ENCODE measurements at places on chromosomes 1 and 21.

GRCh38 chr1:101497881-101498559 is 261.2 kb downstream of the S1PR1 start:
- no peak for DNase-seq
- no peaks in the 10 kb centered on the region for H3K4me1 ChIP-seq
- peaks cover 2% of the 10 kb centered on the region for H3K27me3 ChIP-seq
- no peak overlapping the region for H3K4me3 ChIP-seq
- no peak overlapping the region for H3K27ac ChIP-seq

DNA sequence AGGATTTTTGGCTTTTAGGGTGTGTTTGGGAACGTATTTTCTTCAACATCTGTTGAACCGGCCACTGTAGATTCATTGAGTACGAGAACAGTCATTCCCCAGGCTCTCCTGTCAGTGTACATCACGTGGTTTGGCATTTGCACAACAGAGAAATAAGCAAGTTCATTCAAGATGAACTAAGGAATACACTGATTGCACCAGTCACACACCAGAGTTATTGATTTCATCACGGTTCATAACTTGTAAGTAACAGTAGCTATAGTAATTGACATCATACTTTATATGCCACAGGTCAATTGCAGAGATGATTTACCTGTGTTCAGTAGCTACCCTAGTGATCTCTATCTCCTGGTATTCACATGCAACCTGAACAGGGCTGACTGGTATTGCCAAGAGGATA is 90.7 kb upstream of the ETS2 start:
- H3K4me3 ChIP-seq, result no peak overlapping the region
- H3K27me3 ChIP-seq, result no peaks in the 10 kb centered on the region
- no peaks in the 10 kb centered on the region for H3K4me1 ChIP-seq
- H3K36me3 ChIP-seq, result no peaks in the 10 kb centered on the region

DNA sequence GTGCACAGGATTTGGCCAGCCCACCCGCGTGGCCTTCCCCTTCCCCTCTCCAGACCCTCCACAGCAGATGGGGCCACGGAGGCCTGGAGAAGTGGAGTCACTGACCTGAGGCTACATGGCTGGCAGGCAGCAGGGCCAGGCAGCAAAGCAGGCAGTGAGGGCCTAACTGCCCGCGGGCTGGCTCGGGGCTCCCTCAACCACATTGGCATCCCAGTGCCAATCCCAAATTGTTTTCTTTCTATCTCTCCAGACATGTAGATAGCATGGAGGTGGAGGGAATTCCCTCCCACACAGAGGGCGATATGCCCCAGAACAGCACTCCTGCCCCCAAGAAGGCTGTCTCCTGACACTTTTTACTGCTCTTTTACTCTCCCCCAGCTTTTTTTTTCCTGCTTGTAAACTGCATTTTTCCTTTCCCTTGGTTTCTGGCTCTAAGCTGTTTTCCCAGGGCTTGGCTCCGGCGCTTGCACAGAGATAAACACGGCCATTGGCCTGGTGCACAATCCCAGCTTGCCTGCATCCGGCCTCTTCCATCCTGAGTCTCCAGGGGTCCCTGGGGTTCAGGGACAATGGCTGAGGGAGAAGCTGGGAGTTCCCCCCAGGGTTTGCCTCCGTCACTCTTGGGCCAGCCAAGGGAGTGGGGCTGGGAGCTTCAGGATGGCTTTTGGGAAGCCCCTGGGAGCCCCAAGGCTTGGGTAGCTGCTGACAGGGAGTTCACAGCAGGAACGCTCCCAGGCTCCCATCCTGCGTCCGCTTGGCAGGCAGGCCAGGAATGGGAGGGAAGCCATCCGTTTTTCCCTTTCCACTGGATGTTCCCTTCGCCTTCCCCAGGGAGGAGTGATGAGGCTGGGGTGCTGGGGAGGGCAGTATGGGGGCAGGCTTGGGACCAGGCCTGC is 7.0 kb downstream of the EPHX1 start:
- H3K4me1 ChIP-seq, result no peaks in the 10 kb centered on the region
- H3K4me3 ChIP-seq, result no peak overlapping the region
- no peak for DNase-seq

DNA sequence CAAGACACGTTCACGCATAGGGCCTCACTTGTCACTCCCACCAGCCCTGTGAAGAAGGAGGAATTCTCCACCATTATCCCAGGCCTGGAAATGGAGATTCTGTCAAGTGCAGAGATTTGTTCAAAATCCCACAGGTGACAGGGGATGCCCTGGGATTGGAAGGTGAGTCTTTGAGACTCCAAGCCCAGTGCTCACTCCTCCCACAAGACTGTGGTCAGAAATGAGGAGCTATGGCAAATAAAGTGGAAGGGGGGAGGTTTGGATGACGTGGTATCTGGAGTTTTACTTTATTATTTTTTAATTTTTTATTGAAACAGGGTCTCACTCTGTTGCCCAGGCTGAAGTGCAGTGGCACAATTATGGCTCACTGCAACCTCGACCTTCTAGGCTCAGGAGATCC is 12.8 kb upstream of the FOXO6 start:
- H3K4me3 ChIP-seq, result no peak overlapping the region
- DNase-seq, result no peak
- no peak overlapping the region for H3K27ac ChIP-seq
- H3K36me3 ChIP-seq, result no peaks in the 10 kb centered on the region
- peaks cover 2% of the 10 kb centered on the region for H3K27me3 ChIP-seq
- H3K4me1 ChIP-seq, result peaks cover 4% of the 10 kb centered on the region

DNA sequence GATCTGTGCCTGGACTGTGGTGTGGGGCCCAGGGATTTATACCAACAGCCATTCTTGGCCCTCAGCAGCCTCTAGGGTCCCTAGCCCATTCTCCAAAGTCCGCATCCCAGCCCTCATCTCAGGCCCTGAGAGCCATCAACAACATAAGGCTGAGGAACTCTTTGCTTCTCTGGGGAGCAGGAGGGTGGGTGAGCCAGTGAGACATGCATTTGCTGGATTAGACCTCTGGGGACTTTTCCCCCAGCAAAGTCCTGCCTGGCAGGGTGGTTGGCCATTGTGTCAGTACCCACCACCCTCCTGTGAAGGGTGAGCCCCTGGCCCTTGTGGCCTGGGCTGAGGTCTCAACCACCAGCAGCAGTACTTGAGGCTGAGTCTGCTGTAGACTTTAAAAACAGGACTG is 24.2 kb upstream of the FAM20B start:
- peaks cover 15% of the 10 kb centered on the region for H3K4me1 ChIP-seq
- no peak overlapping the region for H3K27ac ChIP-seq
- no peak for DNase-seq
- H3K27me3 ChIP-seq, result no peaks in the 10 kb centered on the region
- no peak overlapping the region for H3K4me3 ChIP-seq

GRCh38 chr1:33143698-33144097 is 38.1 kb downstream of the TRIM62 start:
- peaks cover 31% of the 10 kb centered on the region for H3K36me3 ChIP-seq
- no peak for DNase-seq
- no peak overlapping the region for H3K4me3 ChIP-seq
- H3K4me1 ChIP-seq, result no peaks in the 10 kb centered on the region
- H3K27ac ChIP-seq, result no peak overlapping the region
- H3K27me3 ChIP-seq, result no peaks in the 10 kb centered on the region

GRCh38 chr1:167416506-167416905 is 101.8 kb downstream of the CD247 start:
- H3K36me3 ChIP-seq, result peaks cover 54% of the 10 kb centered on the region
- no peaks in the 10 kb centered on the region for H3K27me3 ChIP-seq
- no peak overlapping the region for H3K4me3 ChIP-seq
- peaks cover 26% of the 10 kb centered on the region for H3K4me1 ChIP-seq
- no peak for DNase-seq

DNA sequence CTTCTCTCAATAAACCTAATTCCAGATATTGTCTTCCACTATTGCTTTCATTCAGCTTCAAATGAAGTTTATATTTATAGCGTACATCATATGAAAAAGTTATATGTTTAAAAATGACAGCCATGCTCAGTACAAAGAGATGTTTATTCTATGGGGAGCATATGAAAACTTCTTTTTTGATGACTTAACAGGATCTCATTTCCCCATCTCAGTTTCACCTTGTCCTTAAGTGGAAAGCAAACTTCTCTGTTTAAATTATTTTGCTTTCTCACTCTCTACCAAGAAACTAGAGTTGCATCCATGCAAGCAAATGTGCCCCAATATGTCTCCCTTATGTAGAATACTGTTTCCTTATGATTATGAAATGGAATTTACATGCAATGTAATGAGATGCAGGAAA is 799.5 kb upstream of the RGS18 start:
- no peaks in the 10 kb centered on the region for H3K27me3 ChIP-seq
- no peak for DNase-seq
- no peaks in the 10 kb centered on the region for H3K36me3 ChIP-seq
- no peak overlapping the region for H3K4me3 ChIP-seq

GRCh38 chr1:79790950-79791349 is 784.4 kb upstream of the ADGRL4 start:
- peaks cover 3% of the 10 kb centered on the region for H3K4me1 ChIP-seq
- no peak overlapping the region for H3K4me3 ChIP-seq
- H3K27me3 ChIP-seq, result no peaks in the 10 kb centered on the region
- no peak overlapping the region for H3K27ac ChIP-seq

DNA sequence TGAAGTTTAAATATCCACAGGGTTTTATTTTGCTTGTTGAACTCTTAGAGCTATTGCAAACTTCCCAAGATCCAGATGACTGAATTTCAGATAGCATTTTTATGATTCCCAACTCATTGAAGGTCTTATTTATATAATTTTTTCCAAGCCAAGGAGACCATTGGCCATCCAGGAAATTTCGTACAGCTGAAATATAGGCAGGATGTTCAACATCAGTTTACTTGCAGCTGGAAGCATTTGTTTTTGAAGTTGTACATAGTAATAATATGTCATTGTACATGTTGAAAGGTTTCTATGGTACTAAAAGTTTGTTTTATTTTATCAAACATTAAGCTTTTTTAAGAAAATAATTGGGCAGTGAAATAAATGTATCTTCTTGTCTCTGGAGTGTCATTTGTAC is 32.8 kb upstream of the DDR2 start:
- DNase-seq, result no peak
- no peaks in the 10 kb centered on the region for H3K4me1 ChIP-seq

DNA sequence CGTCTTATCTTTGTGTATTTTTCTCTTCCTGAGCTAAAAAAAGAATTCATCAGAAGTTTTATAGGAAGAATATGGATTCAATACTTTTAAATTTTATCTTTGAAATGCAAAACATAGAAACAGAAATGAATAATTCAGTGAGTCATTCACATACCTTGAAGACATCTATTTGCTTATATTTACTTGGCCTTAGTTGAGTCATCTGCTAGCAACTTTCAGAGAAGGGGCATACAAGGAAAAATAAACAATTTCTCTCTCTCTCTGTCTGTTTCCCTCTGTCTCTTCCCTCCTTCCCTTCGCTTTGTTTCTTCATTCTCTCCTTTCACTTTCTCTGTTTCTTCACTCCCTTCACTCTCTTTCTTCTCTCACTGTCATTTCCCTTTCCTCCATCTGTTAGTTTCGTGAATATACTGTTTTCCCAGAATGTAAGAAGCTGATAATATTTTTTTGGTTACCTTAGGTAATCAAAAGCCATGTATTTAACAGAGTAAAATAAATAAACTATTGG is 477.2 kb downstream of the BRINP3 start:
- H3K36me3 ChIP-seq, result no peaks in the 10 kb centered on the region
- no peak overlapping the region for H3K27ac ChIP-seq
- no peaks in the 10 kb centered on the region for H3K27me3 ChIP-seq
- no peak overlapping the region for H3K4me3 ChIP-seq
- no peaks in the 10 kb centered on the region for H3K4me1 ChIP-seq

DNA sequence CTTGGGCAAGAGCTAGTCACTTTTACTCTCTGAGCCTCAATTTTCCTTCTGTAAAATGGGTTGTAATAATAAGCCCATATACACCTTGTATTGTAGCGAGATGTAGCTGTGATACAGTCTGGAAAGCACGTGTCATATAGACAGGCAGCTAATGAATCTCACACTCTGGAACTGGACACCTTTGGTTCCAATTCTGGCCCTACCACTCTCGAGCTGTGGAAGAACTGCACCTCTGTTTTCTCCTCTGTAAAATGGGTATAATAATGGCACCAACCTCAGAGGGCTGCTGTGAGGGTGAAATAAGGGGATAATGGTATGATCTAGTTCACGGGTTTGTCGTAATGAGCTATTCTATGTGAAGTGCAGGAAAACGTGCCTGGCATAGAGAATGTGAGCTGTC is 668 bp upstream of the PADI4 start:
- H3K4me3 ChIP-seq, result no peak overlapping the region
- DNase-seq, result no peak
- H3K27ac ChIP-seq, result no peak overlapping the region
- H3K27me3 ChIP-seq, result peaks cover 25% of the 10 kb centered on the region

Data from activated B cell treated with CpG ODN at 0.5 μM for 24 hours (primary cell).